SHP77 treated with DMSO at 0.1 percent for 48 hours (cell line): ENCODE measurements at places on chromosomes 5 and 9.

DNA sequence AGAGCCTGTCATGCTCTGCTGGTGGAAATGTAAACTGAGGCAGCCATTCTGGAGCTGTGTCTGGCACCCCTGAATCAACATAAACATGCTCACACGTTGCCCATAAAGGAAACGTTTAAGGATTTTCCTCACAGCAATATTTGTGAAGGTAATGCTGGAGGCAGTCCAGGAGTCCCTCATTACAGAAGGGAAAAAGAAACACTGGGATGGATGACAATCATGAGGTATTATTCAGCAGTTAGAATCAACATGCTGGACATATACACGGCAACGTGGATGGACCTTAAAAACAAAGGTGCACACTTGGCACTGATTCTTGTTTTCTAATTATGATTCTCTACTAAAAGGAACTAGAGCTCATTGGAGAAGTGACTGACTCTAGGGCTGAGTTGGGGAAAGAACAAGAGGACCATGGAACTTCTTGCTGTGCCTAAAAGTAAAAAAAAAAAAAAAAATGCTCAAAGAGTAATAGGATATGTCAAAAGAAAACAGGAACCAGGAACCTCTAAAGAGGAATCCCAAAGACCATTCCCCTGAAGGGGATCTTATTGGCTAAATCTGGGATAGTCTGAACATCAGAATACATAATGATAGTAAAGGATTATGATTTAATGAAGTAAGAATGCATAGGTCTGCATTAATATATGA is 18.6 kb downstream of the B4GALT1 start:
- DNase-seq = no peak

DNA sequence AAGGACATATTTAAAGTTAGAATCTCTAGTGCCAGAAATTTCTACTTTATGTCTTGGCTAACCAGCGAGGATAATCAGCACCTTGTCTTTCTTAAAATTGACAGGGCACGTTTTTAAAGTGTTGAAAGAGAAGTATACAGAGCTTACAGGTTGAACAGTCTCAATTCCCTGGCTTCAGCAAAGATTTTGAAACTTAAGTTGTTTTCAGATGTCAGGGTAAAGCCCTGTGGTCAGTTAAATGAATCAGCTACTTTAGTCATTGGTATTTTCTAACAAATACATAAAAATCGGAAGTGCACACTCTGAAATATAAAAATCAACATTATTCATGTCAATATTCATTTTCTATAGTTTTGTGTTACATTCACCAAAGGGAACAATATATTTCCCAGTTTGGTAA is 29.1 kb downstream of the SNCAIP start:
- DNase-seq = no peak

DNA sequence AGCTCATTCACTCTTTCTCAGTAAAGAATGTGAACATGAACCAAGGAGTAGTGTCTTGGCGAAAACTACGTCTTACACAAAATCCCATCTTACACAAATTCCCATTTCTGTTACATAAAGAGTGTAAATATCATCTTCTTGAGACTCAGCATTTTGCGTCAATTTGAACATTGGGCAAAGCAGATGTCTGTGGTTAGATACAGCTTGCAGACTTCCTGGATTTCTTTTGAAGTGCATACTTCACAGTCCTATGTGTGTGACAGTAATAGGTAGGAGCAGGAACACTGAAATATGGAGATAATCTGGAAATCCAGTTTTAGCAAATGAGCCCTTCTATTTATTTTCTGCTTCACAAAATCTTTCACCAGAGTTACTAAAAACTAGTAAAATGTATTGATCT is 58.8 kb downstream of the C6 start:
- no peak for DNase-seq

GRCh38 chr5:22998774-22999173 is 145.6 kb upstream of the CDH12 start:
- no peak for DNase-seq

DNA sequence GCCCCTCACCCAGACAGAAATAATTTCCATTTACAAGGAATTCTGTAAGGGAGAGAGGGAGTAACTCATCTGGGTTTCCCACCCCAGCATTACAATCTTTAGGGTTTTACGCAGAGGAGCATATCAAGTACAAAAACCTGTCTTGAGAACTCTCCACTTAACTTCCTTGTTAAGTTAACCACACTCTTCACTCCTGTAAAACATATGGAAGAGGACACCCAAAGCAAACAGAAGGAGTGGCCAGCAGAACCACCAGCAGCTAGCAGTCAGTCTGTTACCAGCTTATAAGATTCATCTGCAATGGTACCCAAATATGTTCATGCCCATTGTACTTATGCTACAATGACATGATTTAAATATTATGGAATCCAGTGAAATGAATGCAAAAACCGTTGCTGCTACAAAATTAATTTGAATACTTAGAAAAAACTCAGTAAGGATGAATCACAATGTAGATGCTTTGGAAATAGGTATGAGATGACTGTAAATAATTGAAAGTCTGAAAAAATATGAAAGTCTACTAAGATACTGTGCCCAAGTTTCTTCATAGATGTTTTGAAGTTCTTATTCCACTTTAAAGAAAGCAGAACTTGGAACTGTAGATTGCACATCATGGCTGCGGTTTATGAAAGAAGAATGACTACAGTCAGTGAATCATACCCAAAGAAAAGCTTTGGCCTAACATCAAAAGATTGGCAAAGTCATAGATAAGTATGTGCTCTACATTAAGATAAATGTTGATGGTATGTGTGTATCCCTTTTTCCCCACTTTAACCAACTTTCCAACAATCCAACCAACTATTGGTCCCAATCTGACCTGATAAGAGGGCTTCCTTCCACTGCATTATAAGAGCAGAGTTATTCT is 233.6 kb downstream of the ACTL7B start:
- DNase-seq = no peak

- DNase-seq = no peak
These were observed 29.5 kb downstream of the RANBP3L start for GRCh38 chr5:36272136-36272690.
